BE2C (cell line): ENCODE measurements at places on chromosomes 7 and 10.

DNA sequence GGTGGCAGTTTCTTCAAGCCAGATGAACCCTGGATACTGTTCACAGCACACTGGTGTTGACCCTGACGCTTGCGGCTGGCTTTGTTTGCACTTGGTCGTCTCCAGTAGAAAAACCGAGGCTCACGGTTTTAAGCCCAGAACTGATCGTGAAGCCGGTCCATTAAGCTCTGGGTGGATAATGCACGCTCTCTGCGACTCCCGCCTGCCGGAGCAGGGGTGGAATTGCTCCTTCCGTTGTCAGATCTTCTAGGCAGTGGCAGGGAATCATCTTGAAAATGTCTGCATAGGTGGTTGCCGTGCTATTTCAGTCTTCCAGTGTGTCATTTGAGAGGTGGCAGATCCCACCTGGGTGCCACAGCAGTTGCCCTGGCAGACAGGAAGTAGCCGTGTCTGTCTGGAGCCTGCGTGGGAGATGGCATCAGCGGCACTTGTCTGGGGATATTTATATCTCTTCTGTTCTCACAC is 35.9 kb upstream of the AP5Z1 start:
- DNase-seq: peak; percentile 57

- DNase-seq: no peak
These were observed 53.8 kb upstream of the SLC16A12 start for GRCh38 chr10:89589101-89589720.

- DNase-seq: no peak
These were observed 25.9 kb downstream of the DNAH11 start for GRCh38 chr7:21568762-21569161.

GRCh38 chr7:157682946-157683746 is 346.3 kb downstream of the DNAJB6 start:
- DNase-seq: no peak
